Stimulated activated CD8-positive, alpha-beta memory T cell treated with anti-CD3 and anti-CD28 coated beads, Interleukin-4, amount 100 ng/mL, for 1 hour (primary cell): ENCODE measurements at places on chromosomes 3 and 15.

DNA sequence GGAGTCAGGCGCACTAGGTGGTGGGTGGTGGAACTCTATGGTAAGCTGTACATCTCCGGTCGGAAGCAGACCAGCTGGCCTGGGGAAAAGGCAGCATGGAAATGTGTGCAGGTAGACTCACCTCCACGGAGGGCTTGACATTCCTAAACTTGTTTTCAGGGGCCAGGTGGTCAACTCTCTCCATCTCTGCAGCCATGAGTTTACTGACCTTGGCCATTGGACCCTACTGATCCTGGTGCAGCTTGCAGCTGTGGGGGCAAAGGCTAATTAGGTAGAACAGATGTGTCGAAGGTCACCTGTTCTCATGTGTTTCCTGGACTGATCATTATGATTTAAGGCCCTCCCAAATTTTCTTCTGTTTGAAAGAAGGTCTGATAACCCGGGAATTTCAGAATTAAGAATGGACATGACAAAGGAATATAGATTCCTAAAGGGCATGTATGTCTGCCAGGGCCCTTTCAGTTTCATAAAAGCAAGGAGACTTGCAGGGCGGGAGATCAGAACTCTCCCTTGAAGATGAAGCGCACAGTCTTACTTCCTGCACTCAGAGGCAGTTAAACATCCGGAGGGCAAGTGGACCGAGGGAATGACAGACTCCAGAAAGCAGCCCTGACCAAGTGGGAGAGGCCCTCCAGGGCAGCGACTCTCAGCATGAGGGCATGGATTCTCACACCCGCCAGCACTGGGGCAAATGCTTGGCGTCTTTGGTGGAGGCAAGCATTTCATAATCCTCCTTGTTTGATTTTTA lies 56.1 kb upstream of the CMTM7 start:
- no peak for DNase-seq

DNA sequence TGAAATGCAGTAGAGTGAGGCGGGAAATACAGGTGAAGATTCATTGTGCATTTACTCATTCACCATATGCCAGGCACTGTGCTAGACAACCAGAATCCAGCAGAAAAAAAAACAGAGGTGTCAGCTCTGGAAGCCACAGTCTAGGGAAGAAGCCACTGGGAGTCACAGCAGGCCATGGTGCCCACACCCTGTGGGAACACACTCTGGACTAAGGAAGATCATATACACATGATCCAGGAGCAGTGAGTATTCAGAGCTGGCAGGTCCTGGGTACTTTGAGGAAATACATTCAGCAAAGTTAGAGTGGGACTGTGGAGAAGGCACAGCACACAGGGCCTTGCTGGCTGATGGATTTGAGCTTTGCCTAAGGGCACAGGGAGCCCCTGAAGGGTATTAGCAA lies 14.8 kb downstream of the FAM240A start:
- DNase-seq, result no peak

DNA sequence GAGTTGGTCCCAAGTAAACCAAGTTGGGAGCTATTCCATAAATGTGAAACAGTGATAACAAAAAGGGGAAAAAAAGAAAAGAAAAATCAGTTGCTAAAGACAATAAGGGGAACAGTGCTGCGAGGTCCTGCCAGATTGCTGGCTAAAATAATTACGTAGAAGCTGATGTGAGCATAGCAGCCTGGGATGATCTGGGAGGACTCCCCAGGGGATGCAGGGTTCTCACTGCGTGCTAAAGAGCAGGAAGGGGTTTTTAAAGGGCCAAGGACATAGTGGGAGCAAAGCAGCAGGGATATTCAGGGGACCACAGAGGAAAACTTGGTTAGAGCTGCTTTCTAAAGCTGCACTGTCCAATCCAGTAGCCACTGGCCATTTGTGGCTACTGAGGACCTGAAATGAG lies 133.0 kb upstream of the UMPS start:
- DNase-seq, result no peak

GRCh38 chr15:25727116-25727515 lies 136.0 kb downstream of the ATP10A start:
- DNase-seq, result no peak

DNA sequence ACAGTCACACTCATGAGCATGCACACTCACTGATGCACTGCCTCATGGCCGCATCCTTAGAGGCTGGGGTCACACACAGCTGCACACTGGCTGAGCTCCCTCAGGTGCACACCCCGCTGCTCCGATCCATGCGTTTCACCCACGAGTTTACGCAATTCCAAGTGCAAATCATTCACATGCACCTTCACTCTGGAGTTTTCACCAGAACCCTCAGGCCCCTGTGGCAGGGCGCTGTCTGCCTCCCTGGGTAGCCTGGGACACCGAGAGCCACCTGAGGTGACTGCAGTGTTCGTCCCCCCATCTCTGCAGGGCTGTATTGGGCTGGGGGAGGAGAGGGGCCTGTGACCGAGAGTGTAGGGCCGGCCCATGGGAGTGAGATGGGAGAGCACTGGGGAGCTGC lies 134.8 kb downstream of the FBLN2 start:
- DNase-seq, result no peak

- no peak for DNase-seq
Observed at GRCh38 chr3:69014022-69014580, 617 bp upstream of the EOGT start.

DNA sequence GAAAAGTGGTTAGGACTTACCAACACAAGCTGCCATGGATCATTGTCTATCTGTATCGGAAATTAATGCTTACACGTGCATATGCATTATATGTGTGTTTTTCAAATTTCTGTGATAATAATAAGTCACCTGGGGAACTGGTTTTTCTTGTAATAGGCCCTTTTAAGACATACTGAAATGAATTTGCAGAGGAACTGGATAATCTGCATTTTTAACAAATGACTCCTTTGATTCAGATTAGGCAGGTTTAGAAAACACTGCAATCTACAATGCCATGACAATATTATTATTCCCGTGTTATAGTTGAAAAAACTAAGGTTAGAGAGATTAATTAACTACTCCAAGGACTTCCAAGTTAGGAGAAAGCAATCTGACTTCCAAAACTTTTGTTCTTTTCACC lies 23.4 kb downstream of the STRIT1 start:
- DNase-seq, result no peak

DNA sequence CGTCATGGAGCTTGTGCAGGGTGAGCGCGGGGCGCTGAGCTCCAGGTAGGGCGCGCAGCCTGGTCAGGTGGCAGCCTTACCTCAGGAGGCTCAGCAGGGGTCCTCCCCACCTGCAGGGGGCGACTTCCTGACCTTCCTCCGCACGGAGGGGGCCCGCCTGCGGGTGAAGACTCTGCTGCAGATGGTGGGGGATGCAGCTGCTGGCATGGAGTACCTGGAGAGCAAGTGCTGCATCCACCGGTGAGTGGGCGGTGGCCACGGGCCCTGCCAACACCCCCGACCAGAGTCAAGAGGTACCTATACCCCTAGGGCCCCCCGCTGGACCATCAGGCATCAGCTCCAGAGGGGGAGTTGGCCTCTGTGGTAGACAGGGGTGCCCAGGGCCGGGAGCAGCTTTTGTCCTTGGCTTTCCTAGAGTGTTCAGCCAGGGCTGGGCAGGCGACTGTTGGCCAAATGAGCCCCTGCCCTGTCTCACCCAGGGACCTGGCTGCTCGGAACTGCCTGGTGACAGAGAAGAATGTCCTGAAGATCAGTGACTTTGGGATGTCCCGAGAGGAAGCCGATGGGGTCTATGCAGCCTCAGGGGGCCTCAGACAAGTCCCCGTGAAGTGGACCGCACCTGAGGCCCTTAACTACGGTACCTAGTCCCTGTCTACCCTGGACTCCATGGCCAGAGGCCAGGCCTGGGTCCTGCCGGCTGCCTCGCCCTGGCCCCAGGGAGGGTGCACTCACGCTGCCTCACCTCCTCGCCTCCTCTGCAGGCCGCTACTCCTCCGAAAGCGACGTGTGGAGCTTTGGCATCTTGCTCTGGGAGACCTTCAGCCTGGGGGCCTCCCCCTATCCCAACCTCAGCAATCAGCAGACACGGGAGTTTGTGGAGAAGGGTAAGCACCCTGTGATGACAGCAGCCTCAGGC lies 9.1 kb downstream of the FES start:
- DNase-seq, result no peak

DNA sequence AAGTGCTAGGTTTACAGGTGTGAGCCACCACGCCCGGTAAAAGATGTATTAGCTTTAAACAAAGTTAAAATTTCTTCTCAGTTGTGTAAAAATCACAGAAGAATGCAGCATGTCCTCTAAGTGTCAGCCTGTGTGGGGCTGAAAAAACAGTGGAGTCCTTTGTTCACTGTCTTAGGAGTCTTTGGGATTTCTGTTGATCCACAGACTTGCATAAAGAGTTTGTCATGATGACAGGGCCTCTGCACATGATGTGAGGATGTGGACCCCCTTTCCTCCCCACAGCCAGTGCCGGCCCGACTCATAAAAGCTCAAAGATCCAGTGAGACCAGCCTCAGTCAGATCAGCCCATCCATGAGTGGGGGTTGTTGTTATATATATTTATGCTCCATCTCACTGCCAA lies 49.0 kb upstream of the GOLGA8J start:
- DNase-seq, result no peak

- DNase-seq, result no peak
Observed at GRCh38 chr3:134111616-134112015, 81.9 kb upstream of the SLCO2A1 start.

- no peak for DNase-seq
Observed at GRCh38 chr3:125163739-125164601, 48.6 kb downstream of the SLC12A8 start.

- DNase-seq, result no peak
Observed at GRCh38 chr3:13708871-13709595, 160.1 kb downstream of the FBLN2 start.

DNA sequence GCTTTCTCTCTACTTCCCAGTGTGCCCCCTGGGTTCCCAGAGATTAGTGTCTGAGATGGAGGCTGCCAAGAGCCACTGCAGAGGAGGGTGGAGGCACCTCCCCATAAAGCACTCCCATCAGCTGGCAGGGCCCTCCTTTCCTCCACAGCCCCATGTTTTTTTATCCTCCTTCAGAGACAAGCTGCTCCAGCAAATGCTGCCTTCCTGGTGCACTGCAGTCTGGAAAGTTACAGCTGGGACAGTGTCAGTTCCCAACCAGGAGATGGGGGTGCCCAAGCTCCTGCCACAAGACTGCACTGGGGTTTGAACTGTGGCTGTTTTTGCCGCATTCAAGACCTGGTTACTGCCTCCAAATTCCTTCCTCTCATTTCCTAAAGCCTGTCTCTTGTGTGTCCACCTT lies 206.1 kb downstream of the CADPS start:
- DNase-seq, result no peak

GRCh38 chr3:30637310-30638219 lies 31.2 kb downstream of the TGFBR2 start:
- DNase-seq, result no peak

DNA sequence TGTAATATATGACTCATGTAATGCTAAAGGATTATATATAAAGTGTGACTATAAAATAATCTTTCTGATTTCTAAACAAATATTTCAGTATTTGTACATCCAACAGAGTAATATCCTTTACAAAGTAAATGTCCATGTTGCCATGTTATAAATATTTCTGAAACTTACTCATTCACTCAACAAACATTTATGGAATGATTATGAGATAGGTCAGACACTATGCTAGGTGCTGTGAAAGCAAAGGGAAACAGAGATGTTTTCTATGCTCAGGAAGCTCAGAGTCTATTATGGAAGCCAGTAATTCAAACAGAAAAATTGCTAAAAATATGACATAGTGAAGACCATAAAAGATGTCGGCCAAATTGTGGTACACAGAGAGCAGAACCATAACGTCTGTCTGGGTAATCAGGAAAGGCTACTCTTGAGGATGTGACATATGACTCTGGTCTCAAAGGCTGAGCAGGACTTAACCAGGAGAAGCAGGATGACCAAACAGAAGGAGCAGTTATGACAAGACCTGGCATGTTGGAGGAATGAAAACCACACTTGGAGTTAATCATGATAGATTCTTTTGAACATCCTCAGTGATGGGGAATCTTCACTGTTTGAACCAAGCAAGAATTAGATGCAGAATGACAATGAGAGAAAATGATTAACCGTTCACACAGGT lies 39.0 kb upstream of the MYO5C start:
- no peak for DNase-seq

GRCh38 chr3:62445275-62445674 lies 71.9 kb upstream of the FEZF2 start:
- no peak for DNase-seq

DNA sequence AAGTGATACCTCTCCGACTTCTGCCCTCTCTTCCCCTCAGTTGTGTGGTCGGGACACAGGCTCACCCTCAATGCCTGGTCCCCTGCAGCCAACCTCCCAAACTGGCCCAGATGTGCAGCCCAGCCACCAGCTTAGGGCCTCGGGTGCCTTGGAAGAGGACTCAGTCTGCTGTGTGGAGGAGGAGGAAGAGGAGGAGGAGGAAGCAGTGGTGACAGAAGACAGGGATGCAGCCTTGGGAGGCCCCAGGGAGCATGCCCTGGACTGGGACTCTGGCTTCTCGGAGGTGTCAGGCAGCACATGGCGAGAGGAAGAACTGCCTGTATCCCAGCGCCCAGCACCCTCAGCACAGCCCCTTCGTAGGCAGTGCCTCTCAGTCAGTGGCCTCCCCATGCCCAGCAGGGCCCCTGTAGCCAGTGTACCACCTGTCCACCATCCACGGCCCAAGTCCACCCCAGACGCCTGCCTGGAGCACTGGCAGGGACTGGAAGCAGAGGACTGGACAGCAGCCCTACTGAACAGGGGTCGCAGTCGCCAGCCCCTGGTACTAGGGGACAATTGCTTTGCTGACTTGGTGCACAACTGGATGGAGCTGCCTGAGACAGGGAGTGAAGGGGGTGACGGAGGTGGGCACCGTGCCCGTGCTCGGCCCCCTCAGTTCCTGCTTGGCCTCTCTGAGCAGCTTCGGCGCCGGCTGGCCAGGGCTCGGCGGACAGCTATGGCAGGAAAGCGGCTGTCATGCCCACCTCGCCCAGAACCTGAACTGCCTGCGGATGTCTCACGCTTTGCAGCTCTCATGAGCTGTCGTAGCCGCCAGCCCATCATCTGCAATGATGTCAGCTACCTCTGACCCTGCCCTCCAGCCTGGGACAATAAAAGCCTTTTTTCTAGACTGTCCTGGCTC lies 1.3 kb downstream of the INKA1 start:
- DNase-seq, result no peak

DNA sequence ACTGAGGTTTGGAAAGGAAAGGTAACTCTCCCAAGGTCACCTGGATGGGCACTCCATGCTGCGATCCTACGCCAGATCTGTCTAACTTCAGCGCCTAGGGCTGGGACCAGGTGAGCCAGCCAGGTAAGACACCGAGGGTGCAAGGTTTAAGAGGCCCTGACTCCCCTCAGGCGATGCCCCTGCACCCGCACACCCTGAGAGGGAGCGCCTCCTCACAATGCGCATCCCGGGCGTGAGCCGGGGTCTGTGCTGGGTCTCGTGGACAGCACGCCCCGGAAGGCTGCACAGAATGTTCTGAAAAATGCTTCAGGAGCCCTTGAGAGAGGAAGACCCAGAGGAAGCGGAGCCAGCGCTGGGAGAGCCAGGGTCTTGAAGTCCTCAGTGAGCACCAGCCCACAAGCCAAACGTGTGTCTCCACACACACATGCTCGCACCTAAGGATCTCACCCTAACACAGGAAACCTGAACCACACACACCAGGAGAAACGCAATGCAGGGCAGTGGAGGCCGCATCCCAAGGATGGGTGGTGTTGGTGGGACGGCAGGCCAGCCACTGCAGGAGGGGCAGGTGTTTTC lies 142.0 kb downstream of the ADAMTS17 start:
- no peak for DNase-seq

- DNase-seq, result no peak
Observed at GRCh38 chr3:171156401-171157010, 130.0 kb upstream of the SLC2A2 start.
